ENCODE measurements at places on chromosomes 6 and 20.
A peak's percentile ranks its signal among the peaks of the same experiment; 100 is the strongest.

- no peak for DNase-seq
Measured at GRCh38 chr6:137045222-137045789, 541 bp upstream of the IL20RA start.

DNA sequence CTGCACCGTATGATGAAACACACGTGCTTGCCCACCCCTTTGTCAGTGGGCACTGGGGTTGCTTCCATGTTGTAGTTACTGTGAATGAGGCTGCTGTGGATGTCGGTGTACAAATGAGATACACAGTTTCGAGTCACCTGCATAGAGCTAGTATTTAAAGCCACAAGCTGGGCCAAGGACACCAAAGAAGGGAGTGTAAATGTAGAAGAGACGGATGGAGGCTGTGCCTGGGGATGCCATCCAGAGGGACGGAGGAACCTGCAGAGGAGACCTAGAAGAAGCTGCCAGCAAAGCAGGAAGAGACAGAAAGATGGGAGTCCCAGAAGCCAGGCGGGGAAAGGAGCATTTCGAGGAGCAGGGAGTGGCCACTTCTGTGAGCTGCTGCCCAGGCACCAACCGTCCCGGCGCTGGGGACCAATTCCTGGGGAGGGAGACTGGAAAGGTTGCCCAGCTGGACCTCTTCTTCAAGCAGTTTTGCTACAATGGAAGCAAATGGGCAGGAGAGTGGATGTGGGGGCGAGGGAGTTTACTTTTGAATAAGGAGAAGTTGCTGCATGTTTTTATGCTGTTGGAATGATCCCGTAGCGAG, 339.3 kb downstream of the ZFAND3 start:
- DNase-seq = no peak

DNA sequence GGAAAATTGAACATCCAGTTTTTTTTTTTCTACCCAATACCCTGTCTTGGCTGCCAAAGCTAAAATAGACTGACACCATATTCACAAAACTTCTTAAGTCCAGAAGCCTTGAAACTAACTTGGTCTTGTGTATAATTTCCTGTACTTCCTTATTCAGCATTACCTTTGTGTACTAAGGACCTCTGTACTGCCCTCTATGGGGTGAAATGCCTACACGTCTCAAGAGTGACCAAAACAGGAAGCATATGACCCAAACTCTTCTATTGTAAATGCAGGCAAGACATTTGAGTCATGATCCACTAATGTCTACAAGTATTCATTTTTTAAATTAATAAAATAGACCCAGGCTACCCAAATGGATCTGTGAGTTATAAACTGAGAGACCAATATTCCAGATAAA, 50.4 kb downstream of the HMGCLL1 start:
- no peak for DNase-seq

GRCh38 chr6:28643017-28643740, 117.5 kb downstream of the GPX5 start:
- DNase-seq = peak; percentile 44
